Progenitor cell of endocrine pancreas (in vitro differentiated cells): ENCODE measurements at places on chromosomes 4 and X.

GRCh38 chr4:149910604-149911350 is 95.1 kb upstream of the IQCM start:
- DNase-seq = no peak

DNA sequence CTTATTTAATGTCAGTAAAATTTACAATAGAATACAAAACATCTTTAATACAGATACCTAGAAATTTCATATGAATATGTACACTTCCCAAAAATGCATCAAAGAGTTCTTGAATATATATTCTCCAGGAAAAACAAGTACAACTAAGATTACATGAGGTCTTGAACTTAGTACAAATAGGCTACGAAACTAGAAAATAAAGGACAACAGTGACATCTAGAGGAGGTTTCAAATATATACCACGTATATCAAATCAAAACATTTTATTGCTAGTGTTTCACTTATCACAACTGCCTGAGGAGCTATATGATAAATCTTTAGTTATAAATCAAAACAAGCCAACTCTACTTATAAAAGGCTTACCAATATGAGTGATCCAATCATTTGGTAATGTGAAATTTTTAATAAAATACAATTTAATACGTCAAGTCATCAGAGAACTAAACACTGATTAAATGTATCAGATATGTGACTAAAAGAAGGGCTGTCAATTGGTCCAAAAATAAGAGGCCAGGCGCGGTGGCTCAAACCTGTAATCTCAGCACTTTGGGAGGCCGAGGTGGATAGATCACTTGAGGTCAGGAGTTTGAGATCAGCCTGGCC is 36.6 kb downstream of the ANAPC10 start:
- no peak for DNase-seq

- no peak for DNase-seq
Observed at GRCh38 chr4:40255393-40256281, 58.8 kb downstream of the RHOH start.

DNA sequence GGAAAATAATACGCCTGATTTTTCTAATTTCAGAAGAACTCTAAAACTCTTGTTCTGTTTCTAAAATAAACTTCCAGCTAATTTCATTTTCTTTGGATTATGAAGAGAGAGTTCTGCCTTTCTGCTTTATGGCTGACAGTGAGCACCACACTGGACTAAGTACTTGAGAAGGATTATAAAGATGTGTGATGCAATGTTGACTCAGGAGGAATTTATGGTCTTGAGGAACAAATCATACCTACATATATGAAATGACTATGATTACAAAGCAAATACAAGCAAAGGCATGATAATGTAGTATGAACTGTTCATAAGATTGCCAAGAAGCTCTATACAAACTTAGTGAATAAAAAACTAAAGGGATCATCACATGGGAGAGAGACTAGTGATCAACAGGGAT is 13.0 kb upstream of the SLC25A5 start:
- DNase-seq = no peak

- DNase-seq = no peak
Observed at GRCh38 chr4:81919223-81919622, 447.5 kb upstream of the RASGEF1B start.

DNA sequence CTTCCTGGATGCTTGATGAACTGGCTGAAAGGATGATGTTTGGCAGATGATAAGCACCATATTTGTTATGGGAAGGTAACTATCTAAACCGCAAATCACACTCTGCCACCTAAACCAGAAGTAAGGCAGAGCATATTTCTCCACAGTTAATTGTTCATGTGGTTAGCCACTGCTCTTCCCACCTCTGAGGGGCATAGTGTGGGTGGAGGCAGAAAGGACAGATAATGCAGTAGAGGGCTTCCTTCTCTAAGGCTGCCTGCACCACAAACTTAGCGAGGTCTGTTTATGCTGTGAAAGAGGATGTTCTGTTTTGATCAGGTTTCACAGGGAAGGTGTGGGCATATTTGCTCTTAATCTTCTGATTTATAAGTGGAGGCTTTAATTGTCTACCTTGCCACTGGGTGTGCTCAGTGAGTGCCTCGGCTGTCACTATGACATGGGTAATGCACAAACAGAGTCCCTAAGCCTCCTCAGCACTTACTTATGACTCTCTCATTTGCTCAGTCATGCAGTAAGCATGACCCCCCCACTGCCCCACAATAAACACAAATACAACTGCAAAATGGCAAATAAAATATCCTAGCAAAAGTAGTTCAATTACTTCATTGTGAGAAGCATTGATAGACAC is 401.0 kb downstream of the TMA16 start:
- no peak for DNase-seq

DNA sequence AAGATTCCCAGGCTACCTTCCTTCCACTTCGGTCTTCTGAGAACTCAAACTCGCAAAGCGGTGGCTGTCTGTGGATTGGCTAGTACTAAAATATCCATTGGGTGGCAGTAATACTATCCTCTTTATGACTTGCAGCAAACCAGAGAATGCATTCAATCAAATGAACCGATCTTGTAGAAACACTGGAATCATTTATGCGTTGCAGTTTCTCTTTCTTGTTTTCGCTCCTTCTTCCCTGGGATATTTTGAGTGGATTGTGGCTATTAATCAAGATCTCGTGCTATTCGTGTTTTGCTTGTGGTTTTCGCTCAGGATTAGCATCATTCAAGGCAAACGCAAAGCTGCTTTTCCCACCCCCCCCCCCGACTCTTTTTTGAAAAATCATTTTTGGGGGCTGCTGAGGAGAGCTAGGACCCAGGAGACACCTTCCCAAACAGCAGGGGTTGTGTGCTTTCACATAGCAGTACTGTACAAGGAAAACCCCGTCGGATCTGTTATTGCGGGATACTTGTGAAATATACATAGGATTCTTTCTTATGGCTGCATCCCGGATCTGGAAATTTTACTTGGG is at the start of gene IL1RAPL1:
Gene IL1RAPL1 (plus strand): TSS at position 466 of the 571 bp plus-strand sequence.
- DNase-seq = no peak

DNA sequence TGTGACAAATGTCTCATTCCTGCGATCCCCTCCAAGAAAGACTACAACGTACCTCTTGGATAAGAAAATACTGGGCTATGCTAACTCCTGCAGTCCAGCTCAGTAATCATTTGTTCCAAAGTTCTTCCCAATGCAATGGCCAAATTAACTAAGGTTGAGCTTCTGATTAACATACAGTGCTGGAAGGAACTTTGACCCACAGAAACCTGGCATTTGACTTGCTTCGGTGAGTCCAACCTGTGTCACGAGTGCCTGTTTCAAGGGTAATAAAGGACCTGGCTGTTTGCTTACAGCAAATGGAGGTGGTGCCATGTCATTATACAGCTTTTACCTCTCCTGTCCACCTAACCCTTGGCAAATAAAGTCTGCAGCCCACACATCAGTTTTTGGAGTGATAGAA is 83.2 kb downstream of the RBM47 start:
- no peak for DNase-seq

DNA sequence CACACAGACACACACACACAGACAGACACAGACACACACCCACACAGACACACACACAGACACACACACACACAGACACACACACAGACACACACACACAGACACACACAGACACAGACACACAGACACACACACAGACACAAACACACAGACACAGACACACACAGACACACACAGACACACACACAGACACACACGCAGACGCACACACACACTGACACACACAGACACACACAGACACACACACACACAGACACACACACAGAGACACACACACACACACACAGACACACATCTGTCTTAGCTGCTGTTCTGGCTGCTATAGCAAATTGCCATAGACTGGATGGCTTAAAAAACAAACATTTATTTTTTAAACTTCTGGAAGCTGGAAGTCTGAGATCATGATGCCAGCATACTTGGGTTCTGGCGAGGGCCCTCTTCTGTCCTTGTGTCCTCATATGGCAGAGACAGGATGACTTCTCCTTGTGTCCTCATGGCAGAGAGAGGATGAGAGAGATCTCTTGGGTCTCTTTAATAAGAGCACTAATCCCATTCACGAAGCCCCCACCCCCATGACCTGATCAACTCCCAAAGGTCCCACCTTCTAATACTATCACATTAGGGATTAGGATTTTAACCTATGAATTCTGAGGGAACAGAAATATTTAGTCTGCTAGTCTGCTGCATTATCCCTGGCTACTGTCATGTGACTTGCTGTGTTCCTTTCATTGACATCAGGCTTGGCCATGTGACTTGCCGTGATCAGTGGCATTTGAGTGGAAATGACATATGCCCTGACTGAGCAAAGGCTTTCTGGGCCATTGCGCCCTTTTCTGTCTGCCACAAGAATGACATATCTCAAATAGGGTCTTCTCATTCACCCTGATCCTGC is 32.7 kb upstream of the RASGEF1B start:
- DNase-seq = no peak

GRCh38 chrX:151397741-151398070 is 700 bp downstream of the VMA21 start:
- no peak for DNase-seq

GRCh38 chr4:23171976-23172375 is 479.2 kb downstream of the GBA3 start:
- no peak for DNase-seq

DNA sequence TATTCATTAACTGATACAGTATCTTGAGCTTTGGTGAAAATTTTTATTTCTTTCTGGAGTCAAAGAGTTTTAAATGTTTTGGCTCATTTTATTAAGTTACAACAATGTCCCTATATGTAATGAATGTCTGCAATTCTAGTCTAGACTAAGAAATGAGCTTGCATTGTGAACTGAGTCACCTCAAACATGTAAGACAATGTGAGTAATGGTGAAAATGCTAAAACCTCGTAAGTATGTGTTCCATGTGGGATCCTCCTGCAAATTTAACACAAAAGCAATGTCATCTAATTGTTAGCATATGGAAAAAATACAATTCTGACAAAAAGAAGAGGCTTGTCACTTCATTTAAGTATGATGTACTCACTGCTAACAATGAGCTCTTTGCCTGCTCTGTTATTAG is 480.5 kb upstream of the FSTL5 start:
- no peak for DNase-seq

DNA sequence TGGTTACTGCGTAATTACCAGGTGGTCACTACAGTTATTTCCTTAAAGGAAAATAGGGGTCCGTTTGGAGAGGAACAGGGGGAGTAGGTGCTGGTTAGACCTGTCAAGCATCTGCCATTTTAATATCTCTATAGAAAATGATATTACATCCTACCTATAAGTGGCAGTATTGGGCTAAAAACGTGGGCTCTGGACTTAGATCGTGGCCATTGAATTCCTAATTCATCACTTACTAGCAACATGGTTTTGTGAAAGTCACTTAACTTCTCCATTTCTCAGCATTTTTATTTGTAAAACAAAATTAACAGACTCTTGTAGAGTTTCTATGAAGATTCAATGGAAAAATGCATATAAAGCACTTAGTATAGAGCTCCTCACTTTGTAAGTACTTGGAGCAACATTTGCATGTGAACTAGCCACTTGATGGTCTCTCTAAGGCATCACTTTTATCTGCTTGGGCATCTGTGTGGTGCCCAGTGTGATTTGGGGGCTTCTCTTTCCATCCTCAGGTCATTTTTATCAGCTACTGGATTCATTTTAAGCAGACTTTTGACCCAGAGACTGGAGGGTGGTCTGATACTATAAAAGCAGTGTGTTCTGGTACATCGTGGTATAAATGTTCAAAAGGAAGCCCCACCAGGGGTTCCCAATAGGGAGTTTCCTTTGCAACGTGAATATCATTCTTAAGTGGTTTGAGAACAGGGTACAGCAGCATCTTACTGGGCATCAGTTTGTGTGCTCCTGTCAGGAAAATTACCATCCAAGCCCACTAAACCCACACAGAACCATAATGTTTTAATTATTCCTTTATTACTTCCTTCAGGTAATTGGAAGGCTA is 42.7 kb upstream of the RASSF6 start:
- DNase-seq = no peak

GRCh38 chrX:17968367-17968766 is 107.3 kb upstream of the RAI2 start:
- DNase-seq = no peak

DNA sequence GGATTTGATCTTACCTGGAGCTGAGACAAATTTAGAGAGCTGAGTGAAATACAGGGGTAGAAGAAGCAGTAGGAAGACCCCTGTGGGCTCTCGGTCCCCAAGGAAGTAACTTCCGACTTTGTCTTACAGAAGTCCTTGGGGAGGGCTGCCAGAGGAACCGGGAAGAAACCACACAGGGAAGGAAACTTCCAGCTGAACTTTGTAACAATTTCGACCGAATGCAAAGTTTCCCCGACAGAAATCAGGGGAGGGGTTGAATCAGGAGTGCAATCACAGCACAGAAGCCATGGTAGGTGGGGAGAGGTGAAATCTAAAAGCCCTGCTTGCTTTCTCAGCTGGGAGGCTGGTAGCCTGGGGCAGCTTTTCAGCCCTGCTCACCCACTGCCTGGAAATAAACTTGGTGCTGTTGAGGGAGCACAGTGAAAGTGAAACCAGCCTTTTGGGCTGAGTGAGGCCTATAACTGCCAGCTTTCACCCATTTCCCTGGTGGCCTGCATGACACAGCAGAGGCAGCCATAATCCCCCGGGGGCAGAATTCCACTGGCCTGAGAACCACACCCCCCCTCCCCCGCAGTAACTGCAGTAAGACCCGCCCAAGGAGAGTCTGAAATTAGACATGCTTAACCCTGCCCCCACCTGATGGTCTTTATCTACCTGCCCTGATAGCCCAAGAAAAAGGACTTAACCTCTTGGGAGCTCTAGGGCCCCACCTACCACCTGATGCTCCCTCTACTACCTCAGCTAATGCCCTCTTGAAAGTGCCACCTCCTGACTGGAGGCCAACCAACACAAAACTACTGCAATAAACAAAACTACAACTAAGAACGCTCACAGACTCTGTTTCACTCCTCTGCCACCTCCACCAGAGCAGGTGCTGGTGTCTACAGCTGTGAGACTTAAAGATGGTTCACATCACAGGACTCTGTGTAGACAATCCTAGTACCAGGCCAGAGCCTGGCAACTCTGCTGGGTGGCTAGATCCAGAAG is 248.2 kb downstream of the PARM1 start:
- DNase-seq = no peak

DNA sequence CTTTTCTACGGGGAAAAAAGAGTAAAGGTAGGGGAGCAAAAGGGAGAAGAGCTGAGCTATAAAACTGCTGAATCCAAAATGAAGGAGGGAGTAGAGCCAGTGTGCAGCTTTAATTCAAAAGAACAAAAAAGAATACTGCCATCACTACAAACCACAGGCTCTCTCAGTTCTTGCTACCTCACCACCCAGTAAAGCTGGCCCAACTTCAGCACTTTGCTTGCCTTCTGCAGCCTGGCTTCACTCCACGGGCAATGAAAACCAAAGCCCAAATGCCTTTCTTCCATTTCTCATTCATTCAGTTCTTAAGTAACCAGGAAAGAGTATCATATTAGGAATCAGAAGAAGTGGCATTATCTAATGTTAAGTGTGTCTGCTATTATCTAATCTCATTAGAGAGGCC is 376.8 kb downstream of the BCOR start:
- no peak for DNase-seq
